Inflammatory macrophage treated with lipopolysaccharide for 4 hours (primary cell): ENCODE measurements at places on chromosomes 11 and 22.

DNA sequence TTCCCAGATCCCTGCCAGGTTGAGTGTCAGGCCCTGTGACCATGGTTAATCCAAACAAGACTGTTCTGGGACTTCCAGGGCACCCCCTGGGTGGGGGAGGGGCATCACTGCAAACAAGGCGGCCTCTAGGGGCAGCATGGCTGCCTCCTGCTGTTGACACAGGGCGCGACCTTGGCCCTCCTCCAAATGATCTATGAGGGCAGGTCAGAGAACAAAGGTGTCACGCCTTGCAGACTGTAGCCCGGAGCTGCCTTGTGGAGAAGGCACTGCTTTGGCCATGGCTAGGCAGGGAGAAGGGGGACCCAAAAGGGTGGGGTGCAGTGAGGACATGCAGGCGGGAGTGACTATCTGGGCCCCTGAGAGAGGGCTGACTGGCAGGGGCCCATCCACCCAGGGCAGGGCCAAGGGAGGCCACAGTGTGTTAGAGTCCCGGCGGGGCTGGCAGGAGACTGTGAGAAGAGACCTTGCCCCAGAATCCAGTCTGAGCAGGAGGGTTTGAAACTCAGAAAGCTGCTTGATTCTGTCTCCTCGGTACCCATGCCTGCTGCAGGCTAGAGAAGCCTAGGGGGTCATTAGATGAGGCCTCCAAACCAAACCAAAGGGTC lies 35.6 kb downstream of the KCNC1 start:
- no peak for DNase-seq

DNA sequence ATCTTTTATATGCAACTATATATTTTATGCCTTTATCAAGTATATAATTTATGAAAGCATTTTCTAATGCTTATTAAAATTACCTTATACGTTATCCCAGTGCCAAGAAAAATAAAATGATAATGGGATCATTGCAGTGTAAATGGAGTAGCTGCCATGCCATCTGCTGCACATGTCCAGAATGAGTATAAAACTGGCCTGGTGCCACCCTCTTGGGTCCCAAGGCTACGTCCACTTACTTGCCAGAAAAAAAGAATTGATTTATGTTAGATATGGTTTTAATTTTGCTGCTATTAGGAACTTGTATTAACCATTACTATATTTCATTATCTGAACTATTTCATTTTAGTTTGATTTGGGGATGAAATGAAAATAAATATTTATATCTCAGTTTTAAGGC lies 1127.1 kb upstream of the CNTN5 start:
- DNase-seq, result no peak

DNA sequence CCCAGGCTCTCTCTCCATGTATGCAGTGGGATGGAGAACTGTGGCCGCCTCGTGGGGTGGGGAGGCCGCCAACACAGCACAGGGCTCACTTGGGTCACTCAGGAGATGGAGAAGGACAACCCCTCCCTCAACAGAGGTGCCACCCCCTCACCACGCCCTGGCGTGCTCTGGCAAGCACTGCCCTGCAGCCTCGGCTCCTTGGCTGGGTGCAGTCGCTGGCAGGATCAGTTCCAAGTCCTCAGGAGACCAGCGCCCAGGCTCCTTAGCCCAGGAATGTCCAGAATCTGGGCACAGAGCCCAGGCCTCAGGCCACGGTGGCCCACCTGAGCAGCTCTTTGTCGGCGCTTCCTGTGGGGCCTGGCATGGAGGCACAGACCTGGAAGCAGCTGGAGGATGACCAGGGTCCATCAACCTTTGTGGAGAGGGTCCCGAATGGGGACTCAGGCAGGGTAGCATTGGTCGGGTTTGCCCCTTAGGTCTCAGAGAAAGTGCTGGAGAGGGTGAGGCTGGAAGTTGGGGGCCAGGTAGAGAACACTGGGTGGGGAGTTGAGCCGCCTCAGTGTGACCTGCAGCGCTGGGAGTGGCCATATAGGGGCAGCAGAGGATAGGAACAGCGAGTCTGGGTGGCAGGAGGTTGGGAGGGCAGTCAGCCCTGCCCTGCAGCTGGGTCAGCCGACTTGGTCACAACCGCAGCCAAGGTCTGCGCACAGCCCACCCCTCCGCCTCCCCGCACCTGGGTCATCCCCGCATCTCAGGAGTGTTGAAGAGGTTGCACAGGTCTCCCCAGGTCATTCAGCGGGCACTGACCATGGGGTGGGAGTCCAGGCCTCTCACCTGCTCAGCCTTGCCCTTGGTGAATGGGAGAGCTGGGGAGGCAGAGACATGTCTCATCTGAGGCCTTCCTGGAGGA lies 8.2 kb downstream of the SUSD2 start:
- peak; percentile 62 for DNase-seq

- DNase-seq, result no peak
Observed at GRCh38 chr22:48749555-48750227, 1078.0 kb downstream of the BRD1 start.

GRCh38 chr11:110319501-110319900 lies 23.1 kb upstream of the RDX start:
- DNase-seq, result no peak

- peak; percentile 10 for DNase-seq
Observed at GRCh38 chr22:48192920-48193319, 1430.5 kb downstream of the TBC1D22A start.

DNA sequence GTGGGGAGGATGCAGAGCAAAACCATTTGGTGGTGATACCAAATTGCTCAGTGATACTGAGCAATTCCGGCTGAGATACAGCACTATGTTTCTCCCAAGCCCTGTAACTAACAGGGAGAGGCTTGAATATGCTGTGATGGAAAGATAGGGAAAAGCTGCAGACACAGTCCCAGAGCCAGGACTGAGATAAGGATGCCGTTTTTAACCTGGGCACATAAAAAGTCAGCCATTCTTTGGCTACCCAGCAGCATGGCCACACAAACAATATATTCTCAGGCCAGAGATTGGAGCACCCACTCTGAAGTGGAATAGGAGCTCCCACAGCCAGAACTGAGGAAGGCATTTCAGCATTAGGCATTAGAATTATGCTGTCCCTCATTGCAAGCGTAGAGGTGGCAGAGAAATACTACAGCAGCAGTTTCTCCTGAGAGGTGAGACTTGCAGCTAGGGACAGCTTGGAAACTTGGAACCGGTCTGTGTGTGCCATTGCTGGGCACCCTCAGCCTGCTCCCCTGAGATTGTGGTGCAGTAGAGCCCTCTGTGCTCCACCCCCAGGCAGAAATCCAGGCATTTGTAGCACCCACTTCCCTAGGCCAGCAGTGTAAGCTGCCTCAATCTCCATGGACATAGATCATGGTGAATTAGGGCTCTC lies 346.5 kb downstream of the TMEM135 start:
- DNase-seq, result no peak

GRCh38 chr11:42012271-42012670 lies 552.8 kb upstream of the LRRC4C start:
- no peak for DNase-seq

- DNase-seq, result no peak
Observed at GRCh38 chr22:33109514-33110430, 51.6 kb upstream of the SYN3 start.

DNA sequence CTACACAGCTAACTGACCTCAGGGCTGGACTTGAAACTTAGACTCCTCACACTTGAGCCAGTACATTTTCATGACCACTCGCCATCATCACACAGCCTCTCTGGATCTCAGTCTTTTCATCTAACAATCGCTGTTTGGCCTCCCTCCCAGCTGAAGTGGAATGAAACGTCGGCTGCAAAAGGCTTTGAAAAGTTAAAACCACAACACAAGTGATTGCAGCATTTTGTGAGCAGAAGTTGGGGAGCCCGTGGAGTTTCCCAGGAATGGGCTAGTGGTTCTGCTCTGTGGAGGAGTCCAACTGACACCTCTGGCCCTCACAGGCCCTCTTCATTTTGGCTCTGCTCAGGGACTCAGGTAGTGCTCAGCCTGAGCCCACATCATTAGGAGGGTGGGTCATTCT lies 35.9 kb upstream of the TRIM29 start:
- peak; percentile 20 for DNase-seq

GRCh38 chr11:22703040-22703439 lies 36.6 kb downstream of the GAS2 start:
- no peak for DNase-seq

- no peak for DNase-seq
Observed at GRCh38 chr11:58615559-58615958, 6.9 kb upstream of the CNTF start.

DNA sequence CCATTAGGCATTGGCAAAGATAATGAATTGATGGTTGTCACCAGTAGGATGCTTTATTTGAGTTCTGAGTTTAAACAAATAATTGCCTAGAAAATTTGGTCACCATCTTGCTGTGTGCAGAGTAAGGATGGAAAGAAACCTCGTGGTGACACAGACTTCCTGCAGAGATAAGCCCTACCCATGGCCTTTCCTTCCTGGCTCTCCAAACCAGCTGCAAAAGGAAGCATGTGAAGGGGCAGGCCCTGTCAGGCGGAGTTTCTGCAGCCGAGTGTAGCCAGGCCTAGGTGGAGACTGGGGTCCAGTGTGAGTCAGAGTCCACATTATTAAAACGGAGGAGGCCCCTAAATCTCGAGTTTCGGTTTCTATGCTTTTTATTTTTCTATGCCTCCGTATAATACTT lies 83.1 kb upstream of the ADSL start:
- peak; percentile 24 for DNase-seq

DNA sequence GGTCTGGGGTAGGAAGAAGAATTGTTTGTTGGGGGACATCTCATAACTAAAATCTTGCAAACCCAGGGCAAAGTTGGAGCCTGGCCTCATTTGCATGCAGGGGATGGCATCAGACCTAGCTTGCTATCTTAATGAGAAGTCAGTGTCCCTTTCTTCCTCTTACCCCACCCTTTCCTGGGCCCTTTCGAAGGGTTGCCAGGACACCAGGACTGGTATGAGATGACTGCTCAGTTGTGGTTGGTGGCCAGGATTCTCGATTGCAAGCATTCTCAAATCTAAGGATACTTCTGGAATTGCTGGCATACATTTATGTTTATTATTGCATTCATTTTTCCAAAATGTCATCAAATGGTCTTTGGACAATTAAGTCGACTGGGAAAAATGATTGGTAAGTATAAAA lies 131.0 kb downstream of the SLC1A2 start:
- peak; percentile 64 for DNase-seq

DNA sequence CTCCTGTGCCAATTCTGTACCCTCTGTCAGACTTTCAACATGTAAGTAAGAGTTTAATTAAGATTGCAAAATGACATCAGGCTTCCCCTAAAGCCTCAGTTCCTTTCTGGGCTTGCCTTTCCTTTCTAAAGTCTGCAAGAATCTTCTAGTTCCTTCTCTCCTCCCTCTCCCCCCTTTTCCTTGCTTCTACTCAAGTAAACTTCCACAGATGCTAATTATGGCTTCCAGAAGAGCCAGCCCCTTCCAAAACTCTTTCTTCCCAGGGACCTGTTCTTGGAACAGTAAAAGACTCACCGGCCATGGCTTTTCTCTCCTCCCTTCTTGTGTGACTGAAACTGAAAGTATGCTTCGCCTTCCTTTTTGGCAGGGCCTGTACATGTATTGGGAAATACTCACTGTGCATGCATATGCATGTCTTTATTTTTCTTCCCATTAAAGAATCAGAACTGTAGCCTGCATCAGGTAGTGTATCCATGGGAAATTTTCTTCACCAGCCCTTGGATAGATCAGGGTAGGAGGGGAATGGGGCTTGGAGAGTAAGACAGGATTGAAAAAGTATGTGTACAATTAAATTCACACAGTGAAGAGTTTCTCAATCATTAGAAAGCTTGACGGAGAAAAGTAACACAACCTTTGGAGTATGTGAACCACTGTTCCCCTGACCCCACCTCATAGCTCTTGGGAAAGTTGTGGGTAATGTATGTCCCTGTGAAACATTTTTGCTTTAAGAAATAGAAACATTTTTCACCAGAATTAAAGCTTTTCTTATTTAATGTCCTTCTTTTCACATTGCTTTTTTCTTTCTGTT lies at the start of gene CASP1:
Gene CASP1 (minus strand): TSS at position 332 of the 808 bp plus-strand sequence. CDS start 31 bp downstream, at position 301.
- DNase-seq, result peak; percentile 88

DNA sequence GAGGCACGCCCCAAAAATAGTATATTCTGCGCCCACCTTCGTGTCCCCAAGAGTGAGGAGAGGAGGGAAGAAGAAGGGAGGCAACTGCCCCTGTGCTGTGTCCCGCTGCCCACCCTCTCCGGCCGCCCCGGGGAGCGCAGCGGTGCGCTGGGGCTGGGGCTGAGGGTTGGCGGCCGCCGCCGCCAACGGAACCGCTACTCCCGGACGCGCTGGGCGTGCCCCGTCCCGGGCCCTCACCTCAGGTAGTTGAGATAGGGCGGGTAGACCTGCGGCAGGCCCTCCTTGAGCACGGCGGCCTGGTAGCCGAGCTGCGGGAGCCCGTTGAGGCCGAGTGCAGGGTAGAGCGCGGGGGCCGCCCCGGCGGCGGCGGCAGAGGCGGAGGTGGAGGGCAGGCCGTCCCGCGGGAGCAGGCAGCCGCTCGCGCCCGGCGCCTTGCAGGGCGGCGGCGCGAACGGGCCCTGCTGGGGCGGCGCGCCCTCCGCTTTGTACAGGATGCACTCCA lies 2.4 kb downstream of the PGR start:
- no peak for DNase-seq

- DNase-seq, result no peak
Observed at GRCh38 chr11:110168033-110168803, 75.0 kb downstream of the ZC3H12C start.

GRCh38 chr11:61922539-61922938 lies 5.2 kb upstream of the RAB3IL1 start:
- peak; percentile 75 for DNase-seq

- peak; percentile 18 for DNase-seq
Observed at GRCh38 chr11:40306938-40307548, 1152.4 kb downstream of the LRRC4C start.
